Renal cortical epithelial cell (primary cell): ENCODE measurements at places on chromosomes 4 and X.

- DNase-seq: no peak
These were observed 24.6 kb downstream of the UNC5C start for GRCh38 chr4:95524184-95524583.

DNA sequence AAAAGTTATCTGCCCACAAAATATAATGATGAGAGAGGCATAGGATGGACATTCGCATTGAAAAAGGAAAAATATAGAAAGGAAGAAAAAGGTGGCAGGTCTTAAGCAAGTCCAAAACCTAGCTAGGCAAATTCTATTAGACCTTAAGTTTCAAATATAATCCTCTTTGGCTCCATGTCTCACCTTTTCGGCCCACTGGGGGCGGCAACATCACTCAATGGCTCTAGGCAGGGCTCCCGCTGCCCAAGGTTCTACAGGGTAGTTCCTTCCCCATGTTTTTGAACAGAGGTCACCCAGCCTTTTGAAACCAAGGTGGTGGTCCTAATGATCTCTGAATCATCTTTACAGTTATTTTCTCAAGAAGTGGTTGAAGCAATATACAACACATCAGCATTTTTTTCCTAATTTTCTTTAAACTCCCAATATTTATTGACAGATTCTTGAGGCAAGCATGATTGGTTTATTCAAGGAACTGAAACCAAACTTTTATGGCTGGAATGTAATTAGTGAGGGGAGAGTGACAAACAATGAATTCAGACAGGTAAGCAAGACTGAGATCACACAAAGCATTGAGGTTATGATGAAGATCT is 309.4 kb downstream of the ANTXR2 start:
- DNase-seq: no peak

DNA sequence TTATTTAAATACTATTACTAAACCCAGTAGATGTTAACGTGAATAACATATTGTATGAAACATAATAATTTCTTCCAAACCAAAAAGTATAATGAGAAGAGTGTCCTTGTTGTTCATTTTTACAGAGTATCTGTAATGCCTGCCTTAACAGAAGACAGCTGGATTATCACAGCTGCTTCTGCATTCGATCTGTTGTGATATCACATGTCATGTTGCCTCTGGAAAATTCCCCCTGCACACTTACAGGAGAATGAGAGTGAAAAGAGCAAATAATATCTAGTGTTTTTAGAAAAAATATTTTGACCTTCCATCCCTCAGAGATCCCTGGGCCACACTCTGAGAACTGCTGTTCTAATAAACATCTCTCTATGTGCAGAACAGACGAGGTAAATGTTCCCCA is 240.1 kb upstream of the NOCT start:
- DNase-seq: no peak

GRCh38 chr4:38153387-38153760 is 193.2 kb downstream of the PTTG2 start:
- DNase-seq: no peak

DNA sequence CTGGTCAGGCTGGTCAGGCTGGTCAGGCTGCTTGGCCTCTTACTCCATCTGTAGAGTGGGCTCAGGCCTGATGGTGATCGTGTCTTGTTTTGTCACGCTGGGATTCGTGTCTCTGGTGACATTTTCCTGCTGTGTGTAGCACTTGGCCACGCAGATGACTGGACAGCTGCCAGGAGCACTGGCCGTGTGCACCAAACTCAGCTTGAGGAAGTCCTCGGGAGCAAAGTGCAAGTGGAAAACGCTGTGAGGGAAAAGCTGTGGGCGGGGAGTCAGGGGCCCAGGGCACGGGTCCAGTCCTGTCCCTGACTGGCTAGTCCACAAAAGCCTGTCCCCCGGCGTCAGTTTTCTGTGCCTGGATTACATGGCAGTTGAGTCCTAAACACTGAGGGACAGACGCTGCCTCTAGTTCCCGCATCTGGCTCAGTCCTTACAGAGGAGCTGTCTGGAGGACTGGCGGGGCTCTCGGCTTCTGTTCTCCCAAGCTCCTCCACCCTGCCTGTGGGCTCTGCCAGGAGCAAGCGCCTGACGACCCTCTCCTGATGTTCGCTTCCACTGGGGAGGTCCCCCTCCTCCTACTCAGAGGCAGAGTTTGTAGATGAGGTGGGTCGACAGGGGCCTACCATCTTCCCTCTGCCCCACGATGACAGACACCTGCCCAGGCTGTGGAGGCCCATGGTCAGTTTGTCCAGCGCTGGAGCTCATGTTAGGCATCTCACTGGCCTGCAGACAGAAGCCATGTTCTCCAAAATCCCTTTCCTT is 35.9 kb upstream of the GRPEL1 start:
- no peak for DNase-seq

GRCh38 chr4:78616046-78616498 is 64.5 kb downstream of the ANXA3 start:
- DNase-seq: no peak

GRCh38 chrX:7242613-7243012 is 94.7 kb upstream of the PUDP start:
- DNase-seq: no peak

- no peak for DNase-seq
These were observed 57.1 kb downstream of the FREM3 start for GRCh38 chr4:143643399-143643798.
